ENCODE measurements at places on chromosomes 2 and 18.

- DNase-seq = no peak
These were observed 58.8 kb downstream of the SPP2 start for GRCh38 chr2:234109321-234109720.

- no peak for DNase-seq
These were observed 7.0 kb downstream of the LPIN1 start for GRCh38 chr2:11753452-11753885.

GRCh38 chr2:65281627-65282351, 54.2 kb downstream of the ACTR2 start:
- DNase-seq = no peak

DNA sequence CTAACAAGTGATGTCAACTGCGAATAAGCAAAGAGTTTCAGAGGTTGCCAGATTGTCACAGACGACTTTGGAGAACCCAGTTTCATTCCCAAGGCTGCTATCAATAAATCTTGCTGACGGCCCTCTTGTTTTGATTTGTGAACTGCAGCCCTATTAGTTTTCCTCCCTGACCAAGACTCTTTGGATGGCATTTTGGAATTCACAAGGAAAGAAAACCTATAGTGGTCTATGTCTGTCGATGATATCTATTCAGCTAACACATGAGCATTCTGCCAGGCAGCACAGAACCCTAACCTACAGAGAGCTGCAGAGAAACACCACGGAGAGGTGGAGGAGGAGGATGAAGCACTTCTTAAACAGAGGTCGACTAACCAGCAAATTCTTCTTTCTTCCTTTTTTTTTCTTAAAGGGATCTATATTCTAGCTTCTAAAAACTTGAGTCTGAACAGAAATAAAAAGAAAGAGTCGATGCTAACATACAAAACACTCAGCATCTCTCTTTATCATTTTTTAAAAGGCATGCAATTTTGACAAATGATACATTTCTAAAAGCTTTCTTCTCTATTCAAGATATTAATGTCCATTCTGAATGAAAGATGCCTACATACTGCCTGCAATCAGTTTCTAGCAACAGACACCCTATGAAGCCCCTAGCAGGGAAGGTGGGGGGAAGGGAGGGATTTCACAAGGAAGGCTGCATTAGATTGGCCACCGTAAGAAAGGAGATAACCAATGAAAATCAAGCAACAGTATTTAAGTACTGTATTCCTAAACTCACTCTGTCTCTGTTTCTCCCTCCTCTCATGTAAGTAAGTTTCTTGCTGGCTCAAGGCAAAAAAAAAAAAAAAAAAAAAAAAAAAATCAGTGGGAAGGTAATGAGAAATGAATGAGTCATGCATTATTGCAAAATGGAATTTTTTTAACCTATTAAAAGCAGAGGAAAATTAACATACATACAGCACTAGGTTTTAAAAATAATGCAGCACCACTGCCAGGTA, 83.0 kb upstream of the CHRNA1 start:
- DNase-seq = peak; percentile 76

DNA sequence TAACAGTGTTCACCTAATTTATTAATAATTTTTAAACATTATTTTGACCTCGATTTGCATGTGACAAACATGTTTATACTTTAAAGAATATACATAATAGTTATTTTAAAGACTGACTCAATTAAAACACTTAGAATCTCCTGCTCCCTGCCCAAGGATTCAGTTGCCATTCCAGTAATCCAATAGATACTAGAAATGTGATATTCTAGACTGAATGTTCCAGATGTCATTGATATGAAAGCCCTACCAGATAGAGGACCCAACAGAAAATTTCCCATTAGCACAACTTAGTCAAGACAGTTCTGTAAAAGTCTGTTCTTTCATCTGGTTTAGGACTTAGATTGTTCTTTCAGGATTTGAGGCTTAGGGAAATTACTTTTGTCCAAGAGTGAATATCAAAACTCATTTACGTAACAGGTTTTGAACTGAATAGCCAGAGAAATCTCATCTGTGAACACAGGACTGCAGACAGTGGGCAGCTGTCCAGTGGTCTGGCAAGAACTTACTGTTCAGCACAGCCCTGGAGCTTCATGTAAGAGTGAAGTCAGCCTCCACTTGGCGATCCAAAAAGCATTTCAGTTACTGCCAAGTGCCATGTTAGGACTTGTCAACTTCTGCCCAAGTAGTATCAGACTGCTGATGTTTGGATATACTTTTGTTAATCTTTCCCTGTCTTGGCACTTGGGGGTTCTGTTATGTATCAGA, 77.5 kb downstream of the OSBPL6 start:
- no peak for DNase-seq

- DNase-seq = no peak
These were observed at the start of gene EPB41L3 for GRCh38 chr18:5543773-5544389. Gene EPB41L3, minus strand, starts transcription at chr18:5543997. Its CDS starts 54,814 bp downstream, at chr18:5489183.

GRCh38 chr2:74573747-74574562, 19.4 kb downstream of the DOK1 start:
- no peak for DNase-seq

GRCh38 chr2:33644215-33644614, 45.1 kb upstream of the FAM98A start:
- DNase-seq = no peak

DNA sequence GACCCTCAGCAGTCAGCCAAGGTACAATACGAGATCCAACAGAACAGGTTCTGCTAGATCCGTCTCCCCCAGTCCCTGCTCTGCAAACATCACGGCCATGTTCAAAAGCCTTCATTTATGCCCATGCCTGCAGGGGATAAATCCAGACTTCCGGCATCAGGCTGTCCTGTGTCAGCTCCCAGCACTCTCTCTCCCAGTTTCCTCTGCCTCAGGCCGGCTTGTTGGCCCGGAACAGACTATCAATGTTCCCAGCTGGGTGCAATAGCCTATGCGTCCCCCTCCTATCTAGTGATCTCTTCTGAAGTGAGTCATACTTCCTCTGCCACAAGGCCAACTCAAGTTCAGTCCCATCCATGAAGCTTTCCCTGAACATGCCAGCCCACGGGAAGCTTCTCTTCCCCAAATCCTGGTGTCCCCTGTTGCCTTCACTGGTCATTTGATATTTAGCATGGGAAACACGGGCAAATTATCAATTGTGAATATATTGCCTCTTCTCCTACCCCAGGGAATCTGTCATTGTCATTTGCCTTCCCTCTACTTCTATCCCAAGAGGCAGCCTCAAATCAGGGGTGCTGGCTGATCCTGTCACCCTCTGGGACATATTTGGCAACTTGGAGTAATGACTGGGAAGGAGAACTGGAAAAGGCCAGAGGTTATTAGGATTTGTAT, 51.1 kb downstream of the CAPN13 start:
- DNase-seq = no peak

GRCh38 chr18:79485788-79486355, 90.1 kb downstream of the NFATC1 start:
- peak; percentile 48 for DNase-seq

DNA sequence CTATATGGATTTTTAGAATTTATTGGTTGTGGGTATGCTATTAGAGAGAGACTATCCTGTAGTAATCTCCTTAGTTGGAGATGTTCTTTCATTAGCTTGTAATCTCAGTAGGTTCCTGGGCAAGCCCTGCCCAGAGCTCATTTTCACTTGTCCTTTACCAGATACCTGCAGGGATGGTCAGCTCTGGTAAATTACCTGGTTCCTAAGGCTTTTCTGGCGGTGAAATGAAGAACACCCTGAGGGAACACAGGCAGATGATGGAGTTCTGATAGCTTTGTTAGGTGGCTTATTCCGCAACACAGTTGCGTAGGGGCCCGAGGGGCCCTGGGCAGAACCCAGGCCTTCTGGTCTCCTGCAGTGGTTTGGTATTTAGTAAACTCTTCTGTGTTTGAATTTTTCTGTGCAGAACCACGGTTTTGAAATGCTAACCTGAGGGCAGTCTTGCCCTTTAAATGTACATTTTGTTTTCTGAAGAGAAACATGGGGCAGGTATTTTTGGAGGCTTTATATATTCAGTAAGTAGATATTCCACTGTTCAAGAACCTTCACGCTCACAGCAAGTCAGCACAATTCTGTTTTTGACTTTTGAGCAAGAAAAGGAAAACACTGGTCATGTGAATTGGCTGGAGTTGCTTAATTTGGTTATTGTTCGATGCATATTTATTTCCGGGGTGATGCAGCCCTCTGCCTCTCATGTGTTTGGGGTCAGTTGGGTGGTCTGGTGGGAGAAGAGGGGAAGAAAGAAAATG, 22.4 kb downstream of the ZNF532 start:
- DNase-seq = no peak

DNA sequence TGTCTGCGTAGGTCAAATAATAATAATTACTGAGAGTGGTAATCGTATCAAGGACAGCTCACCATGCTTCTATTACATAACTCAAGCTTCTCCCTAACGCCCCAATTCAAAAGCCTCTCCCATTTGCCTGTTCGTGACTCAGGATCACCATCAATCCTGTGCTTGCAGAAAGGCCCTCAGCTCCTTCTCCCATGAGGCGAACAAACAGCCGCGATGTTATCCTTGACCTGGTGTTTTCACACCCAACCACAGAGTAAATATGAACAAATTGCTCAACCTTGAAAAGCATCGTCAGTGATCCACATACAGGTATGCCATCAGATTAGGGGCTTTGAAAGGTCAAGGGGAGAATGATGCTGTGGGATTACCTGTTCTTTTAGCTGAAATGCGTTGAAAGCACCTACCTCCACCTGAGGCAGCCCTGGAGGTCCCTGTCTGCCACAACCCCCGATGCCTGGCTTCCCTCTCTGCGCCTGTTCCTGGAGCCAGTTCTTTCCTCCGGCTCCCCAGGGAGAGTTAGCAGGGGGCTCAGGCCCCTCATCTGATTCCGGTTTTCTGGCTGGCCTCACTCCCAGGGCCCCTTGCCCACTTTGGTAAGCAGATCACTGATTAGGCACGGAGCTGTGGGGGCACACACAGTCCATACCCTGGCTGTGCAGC, 39.1 kb upstream of the ODC1 start:
- DNase-seq = no peak
